Suppressor macrophage treated with lipopolysaccharide for 1 hour (primary cell): ENCODE measurements at places on chromosomes 6 and 20.

- no peak for DNase-seq
Observed at GRCh38 chr6:12601881-12602280, 114.7 kb upstream of the PHACTR1 start.

- DNase-seq = no peak
Observed at GRCh38 chr6:133957780-133958242, 4.8 kb downstream of the TBPL1 start.

GRCh38 chr20:25706793-25707192 is 10.1 kb upstream of the ZNF337 start:
- DNase-seq = no peak

DNA sequence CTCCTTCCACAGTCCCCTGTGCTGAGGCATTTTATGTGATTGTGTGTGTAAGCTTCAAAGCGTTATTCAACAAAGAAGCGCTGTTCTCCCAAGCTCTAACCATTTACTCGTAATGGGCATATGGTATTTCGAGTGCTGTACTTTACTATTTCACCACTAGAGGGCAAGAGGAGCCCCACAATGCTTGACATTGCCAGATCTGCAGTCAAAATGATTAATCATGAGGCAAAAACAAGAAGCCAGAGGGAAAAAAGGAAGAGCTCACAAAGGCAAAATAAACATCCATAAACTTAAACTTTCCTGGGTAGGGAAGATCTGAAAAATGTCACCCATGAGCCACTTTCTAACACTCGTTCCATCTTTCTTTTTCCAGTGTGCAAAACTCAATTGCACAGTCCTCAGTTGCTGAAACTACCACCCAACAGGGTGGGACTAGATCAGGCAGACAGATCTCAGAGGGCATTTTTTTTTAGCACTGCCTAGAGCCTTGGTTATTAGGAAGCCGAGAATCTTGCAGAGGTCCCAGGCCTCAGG is 215.0 kb upstream of the PLCB4 start:
- DNase-seq = peak; percentile 79

DNA sequence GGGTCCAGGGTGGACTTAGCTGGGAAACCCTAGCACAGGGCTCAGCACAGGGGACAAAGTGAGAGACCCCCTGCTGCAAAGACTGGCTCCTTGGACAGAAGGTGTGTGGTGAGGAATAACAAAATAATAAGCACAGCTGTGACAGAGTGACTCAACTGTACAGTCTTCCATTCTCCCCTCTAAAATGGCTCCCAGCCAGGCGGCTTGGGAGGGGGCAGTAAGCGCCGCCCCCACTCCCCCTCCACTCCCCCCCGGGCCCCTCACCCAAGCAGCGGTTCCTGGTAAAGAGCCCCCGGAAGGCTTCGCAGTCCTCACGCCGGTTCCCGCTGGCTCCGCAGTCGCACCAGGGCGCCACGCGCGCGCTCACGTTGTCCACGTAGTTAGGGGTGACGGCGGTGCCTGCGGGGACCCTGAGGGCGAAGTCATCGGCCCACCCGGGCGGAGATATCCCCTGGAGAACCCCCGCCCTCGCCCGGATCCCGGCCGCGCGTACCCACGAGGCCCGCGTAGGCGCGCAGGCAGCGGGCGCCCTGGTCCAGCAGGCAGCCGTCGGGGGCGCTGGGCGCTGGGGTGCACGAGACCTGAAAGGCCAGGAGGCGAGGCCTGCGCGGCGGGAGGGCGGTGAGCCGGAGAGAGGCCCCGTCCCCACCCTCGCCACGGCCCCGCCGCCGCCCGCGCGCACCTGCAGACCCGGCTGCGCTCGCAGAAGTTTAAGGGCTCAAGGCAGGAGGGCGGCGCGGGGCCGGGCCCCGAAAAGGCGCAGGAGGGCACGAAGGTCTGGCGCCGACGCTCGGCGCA is 2.7 kb downstream of the GFRA4 start:
- peak; percentile 38 for DNase-seq

- DNase-seq = no peak
Observed at GRCh38 chr6:38612143-38612965, 27.4 kb downstream of the BTBD9 start.

- DNase-seq = no peak
Observed at GRCh38 chr6:155270561-155271091, 6.8 kb downstream of the CLDN20 start.

DNA sequence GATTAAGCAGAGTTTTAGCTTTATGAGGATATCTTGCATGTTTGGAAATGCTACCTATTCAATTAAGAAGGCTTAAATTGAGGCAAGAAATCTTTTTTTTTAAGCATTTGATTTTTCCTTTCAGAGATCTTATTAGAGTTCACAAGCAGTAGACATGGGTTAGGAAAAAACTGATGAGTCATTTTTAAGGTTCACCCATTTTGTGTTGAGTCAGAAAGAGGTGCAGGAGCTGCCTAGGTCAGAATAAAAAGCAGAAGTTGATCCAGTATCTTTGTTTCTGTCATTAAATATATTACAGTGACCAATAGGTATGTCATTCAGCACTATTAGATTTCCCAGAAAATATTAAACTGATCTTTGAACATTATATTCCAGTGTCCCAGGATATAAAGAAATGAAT is 306.8 kb downstream of the LMBRD1 start:
- DNase-seq = no peak

- peak; percentile 29 for DNase-seq
Observed at GRCh38 chr6:157024745-157025144, 247.6 kb downstream of the ARID1B start.

- DNase-seq = peak; percentile 63
Observed at GRCh38 chr20:37218441-37218840, 39.1 kb upstream of the MROH8 start.

DNA sequence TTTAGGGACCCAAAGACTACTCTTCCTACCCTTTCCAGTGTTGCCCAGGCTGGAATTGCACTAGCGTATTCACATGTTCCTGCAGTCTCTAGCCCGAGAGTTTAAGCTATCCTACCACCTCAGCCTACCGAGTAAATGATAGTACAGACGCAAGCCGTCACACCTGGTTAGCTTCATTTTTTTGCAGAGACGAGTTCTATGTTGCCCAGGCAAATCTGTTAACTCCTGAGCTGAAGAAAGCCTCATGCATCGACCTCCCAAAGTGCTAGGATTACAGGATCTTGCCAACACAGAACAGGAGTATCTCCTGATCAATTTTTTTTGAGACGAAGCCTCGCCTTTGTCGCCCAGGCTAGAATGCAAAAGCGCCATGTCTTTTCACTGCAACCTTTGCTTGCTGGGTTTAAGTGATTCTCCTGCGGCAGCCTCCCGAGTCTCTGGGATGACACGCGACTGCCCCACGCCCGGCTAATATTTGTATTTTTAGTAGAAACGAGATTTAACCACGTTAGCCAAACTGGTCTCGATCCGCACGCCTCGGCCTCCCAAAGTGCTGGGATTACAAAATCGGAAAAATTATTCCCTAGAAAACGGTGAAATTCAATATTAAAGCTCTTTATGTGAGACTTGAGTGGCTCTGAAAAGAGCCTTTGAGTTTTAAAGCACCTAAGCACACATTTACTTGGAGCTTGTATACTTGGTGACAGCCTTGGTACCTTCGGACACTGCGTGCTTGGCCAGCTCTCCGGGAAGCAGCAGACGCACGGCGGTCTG is 128.5 kb downstream of the HFE start:
- DNase-seq = peak; percentile 6

DNA sequence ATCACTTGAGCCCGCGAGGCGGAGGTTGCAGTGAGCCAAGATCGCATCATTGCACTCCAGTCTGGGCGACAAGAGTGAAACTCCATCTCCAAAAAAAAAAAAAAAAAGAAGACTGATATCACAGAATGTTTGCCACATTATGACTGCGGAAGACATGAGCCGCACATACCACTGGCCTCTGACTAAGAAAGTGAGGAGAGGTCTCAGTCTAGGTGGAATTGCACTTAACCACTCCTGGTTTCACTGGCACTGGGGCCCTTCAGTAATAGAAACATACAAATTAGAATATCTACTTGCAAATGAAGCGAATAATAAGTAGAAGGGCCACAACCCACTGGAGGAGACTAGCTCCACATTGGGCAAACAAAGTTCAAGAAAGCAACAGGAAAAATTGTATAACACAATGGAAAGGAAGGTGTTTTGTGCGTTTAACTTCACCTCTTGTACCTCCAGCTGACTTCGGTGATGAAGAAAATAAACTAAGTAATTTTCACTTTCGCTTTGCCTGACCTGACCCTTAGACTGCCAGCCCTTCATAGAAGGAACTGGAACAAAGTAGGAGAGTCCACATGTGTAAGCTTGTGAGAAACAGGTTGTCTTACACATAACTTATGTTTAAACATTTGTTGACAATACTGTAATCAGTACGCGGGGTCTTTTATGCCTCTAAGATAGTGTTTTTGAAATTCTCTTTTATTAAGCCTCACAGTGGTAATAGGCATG is 147.5 kb upstream of the TSHZ2 start:
- DNase-seq = no peak

GRCh38 chr6:129785756-129786135 is 75.4 kb downstream of the TMEM244 start:
- no peak for DNase-seq

DNA sequence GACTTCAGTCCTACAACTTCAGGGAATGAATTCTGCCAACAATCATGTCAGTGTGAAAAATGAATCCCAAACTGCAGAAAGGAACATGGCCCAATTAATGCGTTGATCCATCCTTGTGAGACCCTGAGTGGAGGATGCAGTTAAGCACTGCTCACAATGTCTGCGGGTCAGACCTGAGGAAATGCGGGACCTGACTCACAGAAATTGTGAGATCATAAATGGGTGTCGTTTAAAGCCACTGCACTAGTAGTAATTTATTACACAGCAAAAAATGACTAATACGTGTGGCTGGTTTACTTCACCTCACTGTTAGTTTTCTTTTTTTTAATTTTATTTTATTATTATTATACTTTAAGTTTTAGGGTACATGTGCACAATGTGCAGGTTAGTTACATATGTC is 505.0 kb downstream of the PRKN start:
- no peak for DNase-seq

GRCh38 chr6:44778513-44778912 is 391.0 kb downstream of the CDC5L start:
- no peak for DNase-seq

GRCh38 chr6:12371151-12371550 is 81.0 kb downstream of the EDN1 start:
- no peak for DNase-seq
